ENCODE measurements at places on chromosomes 11 and 22.

GRCh38 chr11:14258221-14258935 is 100.6 kb downstream of the RRAS2 start:
- DNase-seq: no peak

DNA sequence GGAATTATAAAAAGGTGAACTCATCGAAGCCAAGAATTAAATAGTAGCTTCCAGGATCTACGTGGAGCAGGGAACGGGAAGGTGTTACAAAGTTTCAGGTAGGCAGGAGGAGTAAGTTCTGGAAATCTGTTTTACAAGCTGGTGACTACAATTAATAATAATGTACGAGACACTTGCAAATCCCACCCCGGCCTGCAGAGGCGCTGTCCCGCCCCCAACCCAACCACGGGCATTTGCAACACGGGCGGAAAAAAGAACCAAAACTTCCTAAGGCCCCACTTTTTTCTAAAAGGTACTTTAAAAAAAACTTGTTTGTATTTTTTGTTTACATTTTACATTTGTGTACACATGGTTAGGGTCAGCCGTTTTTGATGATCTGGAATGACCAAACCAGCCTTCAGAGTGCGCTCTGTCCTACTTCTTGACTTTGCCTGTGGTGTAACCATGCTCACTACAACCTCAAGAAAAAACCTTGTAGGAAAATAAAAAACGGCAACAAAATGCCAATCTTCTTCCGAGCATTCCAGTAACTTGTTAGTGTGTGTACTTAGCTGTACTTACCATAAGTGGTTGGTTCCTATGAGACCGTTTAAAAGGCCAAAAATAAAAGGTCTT is 449.6 kb upstream of the B3GAT1 start:
- no peak for DNase-seq

- DNase-seq: no peak
Measured at GRCh38 chr11:131079036-131079435, 162.8 kb upstream of the SNX19 start.

- DNase-seq: no peak
Measured at GRCh38 chr11:4418403-4418802, 24.9 kb upstream of the TRIM21 start.

- DNase-seq: no peak
Measured at GRCh38 chr22:44930711-44931035, 79.1 kb downstream of the PHF21B start.

All from natural killer cell treated with Interleukin-12 subunit alpha and Interleukin-12 subunit beta and Interleukin-15 and Interleukin-18, amount 100 ng/mL, for 72 hours (primary cell).